ENCODE measurements at places on chromosomes 7 and 10.

DNA sequence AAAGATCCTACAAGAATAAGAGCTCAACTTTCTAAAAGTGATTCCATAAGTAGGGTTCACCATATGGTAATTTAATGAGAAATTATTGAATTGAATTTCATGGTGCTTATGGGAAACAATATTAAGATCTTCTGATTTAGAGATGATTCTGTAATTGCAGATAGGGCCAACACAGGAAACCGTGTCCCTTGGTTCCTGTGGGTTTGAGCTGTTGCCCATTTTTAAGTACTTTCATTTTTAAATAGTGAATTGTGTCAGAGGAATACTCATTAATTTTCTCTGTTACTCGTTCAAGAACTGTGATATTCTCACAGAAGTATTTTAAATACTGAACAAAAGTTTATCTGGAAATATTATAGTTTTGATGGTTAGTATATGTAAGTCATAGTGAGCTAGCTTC lies 129.2 kb downstream of the SRI start:
- no peak for ATAC-seq

GRCh38 chr7:132322970-132323369 lies 253.3 kb downstream of the PLXNA4 start:
- ATAC-seq: no peak

DNA sequence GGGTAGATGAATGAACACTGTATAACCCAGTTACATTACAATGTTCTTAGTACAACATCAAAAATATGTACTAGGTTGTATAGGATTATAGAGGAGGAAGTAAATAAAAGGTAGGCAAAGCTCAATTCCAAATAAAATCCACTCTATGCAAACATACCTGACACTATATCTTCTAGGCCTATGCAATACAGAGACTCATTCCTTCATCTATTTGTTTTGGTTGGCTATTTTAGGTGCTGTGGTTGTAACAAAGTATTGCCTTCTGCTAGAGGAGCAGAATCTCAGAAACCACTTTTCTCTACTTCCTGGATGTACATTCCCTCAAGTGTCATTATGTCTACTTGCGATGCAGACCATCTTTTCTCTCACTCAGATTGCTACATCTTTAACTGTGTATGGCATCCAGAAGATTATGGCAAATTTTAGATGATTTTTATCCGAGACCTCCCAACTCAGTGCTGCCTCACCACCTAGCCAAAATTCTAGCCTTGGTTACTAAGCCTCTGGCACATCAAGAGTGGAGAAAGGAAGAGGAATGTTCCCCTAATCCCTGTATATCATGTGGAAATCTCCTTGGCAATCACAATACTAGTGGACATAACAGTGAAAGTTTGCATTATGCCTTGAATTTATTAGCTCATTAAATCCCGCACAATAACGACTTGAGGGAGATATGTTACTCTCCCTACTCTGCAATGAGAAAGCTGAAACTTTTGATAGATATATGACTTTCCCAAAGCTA lies 5.5 kb upstream of the TFPI2 start:
- ATAC-seq: no peak

DNA sequence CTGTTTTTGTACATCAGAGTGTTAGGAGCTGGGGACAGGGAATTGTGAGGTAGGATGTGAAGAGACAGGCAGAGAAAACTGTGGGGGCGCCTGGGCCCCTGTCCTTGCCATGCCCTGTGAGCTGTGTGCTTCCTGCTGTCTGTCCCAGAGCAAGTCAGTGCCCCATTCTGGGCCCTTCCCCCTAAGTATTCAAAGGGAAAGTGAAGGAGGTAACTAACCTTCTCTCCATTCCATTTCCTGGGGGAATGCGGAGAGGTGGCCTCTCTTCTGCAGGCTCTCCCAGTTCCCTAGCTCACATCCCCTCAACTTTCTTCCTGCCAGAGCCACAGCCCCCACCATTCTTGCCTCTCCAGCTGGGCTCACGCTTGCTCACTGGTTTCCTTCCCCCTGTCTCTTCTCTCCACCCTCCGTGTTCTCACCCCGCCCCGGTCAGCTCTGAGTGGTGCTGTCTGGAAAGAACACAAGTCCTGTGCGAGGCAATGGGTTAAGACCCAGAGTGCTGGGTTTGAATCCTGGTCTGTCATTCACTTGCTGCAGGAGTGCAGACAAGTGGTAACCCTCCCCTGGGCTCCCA lies 9.7 kb upstream of the VSIR start:
- ATAC-seq: no peak

GRCh38 chr7:1512781-1513656 lies 8.8 kb upstream of the INTS1 start:
- ATAC-seq: peak; percentile 85

DNA sequence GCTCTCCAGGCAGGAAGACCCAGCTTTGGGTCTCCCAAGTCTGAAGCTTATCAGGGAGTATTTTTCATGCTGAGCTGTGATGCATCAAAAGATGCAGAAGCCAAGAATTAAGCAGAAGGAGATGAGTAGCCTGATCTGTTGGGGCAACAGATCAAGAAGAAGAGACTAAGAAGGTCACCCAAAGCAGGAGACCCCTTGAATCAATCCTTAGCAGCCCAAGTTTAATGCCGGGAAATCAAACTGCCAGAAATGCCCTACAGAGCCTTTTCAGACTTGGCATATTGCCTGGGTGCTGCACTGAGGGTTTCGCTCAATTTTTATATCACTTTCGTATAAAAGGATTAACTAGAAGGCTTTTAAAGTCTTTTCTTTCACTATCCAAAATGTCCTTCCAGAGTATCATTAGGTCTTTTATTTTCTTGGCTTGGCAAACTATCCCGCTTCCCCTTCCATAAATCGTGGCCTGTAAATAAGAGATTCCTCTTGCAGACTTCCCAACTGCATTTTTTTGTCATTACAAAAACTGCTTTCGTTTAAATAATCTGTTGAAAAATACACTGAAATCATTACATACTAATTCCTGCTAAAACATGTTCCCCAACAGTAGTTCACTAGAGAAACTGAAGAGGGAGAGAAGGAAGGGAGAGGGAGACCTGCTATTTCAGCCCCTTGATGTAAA lies 49.0 kb upstream of the STK17A start:
- no peak for ATAC-seq

- no peak for ATAC-seq
Measured at GRCh38 chr7:86995052-86995725, 64.3 kb downstream of the ELAPOR2 start.

DNA sequence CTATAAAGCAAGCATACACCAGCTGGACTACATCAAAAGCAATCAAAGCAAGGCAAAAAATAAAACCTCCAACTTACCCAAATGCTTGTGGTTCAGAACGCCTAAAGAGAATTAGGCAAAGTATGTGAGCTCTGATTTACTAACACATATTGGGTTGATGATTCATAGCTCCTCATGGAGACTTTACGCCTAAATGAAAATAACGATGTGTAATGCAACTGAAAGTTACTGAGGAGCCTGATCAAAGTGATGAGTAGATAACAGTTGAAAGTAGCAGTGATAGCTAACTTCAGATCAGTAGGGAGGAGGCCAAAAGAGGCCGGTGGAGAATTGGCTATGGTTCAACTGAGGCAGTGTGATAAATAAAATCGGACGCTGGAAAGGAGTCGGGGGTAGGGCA lies 85.0 kb downstream of the MPP7 start:
- ATAC-seq: peak; percentile 93

DNA sequence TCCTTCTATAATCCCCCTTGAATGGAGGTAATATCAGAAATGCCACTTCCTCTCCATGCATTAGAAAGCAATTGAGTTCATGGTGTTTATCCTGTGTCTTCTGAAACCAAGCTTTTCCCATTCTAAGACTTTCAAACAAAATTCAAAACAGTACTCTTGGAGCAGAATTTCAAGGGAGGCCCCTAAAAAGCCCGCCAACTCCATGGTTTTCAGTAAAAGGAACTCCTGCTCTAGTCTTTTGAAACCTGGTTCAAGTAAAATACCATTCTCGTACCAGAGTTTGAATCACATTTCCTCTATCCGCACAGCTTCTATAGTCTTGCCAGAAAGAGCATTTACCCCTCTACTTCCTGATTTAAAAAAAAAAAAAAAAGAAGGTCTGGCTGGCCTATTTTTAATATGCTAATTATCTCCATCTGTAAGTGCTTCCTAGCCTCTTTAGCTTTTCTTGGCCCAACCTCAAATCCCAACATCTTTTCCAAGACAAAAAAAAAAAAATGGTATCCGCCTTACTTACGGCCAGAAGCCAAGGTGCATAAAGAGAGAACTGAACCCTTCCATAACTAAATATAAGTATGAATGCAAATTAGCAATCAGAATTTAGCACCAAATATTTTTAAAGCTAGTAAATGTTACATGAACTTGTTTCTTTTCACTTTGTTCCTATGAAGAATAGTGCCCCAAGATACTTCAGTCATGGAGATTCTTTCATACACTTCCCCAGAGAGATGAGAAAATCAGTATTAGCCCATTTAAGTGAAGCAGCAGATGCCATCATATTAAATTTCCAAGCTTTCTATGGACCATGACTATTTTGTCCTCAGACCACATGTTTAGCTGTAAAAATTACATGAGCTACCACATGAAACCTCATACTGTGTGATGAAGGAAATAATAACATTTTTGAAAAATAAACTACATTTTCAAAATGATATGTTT lies 199.9 kb upstream of the FAM3C start:
- no peak for ATAC-seq

DNA sequence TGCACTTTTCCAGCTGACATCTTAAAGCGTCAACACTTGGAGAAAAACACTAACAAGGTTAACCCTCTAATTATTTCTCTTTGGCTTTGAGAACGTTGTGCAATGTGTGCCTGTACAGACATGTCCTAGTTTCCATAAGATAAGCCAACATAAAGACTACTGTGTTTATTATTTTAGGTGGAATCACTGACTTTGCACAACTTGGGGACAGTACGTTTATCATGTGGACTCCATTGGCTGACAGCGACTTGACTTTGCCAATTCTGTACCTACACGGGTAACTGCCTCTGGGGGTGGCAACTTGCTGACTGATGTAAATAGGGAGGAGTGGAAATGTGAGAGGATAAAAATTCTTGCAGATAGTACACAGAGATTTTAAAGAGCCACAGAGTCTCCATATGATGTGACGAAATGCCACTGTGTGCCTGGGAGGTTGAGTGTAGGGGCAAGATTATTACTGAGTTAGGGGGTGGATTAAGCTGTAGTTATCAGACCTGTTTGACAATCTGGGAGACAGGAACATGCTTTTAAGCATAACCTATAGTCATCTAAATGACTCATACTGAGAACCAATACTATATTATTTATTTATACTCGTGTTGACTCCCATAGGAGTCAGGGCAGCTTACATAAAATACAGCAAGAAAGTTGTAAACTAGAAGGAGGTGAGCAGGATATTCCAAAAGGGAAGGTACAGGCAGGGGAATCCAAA lies 21.0 kb downstream of the SLC13A4 start:
- ATAC-seq: no peak

DNA sequence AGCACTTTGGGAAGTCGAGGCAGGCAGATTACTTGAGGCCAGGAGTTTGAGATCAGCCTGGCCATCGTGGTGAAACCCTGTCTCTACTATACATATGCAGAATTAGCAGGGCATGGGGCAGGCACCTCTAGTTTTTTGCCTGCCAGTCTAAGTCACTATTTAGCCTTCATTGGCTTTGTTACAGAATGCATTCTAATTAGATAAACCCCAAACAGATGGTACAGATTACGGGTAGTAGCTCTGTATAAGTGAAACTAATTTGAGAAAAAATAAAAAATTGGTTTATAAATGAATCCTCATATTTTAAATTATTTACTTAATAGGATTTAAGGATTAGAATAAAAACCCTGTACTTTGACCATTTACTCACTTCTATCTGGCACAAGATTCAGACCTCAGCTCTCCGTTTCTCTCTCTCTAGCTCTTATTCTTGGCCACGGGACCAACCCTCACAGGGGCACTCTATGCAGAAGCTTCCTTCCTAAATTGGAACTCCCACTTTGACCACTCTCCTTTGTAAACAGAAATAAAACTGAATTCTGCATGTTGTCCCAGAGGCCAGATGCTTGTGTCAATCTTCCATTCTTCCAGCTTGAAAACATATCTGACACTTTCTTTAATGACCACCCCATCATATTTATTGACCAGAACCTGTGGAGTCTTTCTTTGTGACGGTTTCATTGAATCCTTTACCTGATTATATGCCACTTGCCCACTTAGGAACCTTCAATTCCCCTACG lies 26.8 kb downstream of the BET1 start:
- no peak for ATAC-seq

GRCh38 chr10:62503872-62504271 lies 129.7 kb downstream of the ZNF365 start:
- no peak for ATAC-seq

GRCh38 chr10:114477285-114477684 lies 73.0 kb upstream of the AFAP1L2 start:
- no peak for ATAC-seq

DNA sequence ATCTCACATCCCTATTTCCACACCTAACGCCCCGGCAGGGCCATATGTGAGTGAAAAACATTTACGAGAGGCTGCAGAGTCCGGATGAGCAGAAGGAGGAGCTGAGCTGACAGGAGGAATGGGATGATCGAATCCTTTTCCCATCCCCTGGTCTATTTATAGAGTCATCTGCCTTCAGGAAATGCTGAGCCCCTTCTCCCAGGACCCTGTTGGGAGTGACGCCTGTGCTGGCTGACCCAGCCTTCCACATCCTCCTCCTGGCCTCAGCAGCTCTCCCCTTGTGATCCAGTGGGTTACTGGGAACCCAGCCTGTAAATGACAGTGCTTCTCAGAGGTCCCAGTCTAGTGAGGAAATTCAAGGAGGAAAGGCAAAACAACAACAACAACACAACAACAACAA lies 16.6 kb downstream of the DENND2A start:
- no peak for ATAC-seq

GRCh38 chr10:127020260-127020659 lies 115.0 kb downstream of the DOCK1 start:
- ATAC-seq: no peak

DNA sequence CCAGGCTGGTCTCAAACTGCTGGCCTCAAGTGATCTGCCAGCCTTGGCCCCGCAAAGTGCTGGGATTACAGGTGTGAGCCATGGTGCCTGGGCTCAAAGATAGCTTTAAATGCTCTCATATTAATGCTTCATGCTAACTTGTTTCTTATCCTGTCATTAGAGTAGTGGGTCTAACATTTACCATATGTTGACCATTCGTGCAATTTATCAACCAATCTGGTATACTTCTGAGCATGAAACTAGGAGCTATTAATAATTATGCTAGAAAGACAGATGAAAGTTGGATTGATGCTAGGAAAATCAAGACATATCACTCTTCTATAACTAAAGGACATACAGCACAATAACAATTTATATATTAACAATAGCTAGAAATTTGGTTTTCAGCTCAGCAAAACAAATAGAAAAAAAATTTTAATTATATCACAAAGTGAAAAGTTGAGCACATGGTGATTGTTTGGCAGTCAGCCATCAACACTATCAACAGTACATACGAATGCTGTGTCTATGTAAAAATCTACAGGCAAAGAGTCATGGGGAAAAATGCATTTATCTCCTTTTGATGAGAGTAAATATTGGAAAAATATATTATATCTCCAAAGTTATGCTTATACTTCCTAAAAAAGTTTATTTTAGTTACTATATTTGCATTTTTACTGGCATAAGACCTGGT lies 112.1 kb upstream of the ABCB5 start:
- ATAC-seq: no peak

Data from activated CD4-positive, CD25-positive, alpha-beta regulatory T cell treated with anti-CD3 and anti-CD28 coated beads, Interleukin-2, amount 50 U/mL, for 24 hours (primary cell).